ENCODE measurements at places on chromosomes 1 and 21.

DNA sequence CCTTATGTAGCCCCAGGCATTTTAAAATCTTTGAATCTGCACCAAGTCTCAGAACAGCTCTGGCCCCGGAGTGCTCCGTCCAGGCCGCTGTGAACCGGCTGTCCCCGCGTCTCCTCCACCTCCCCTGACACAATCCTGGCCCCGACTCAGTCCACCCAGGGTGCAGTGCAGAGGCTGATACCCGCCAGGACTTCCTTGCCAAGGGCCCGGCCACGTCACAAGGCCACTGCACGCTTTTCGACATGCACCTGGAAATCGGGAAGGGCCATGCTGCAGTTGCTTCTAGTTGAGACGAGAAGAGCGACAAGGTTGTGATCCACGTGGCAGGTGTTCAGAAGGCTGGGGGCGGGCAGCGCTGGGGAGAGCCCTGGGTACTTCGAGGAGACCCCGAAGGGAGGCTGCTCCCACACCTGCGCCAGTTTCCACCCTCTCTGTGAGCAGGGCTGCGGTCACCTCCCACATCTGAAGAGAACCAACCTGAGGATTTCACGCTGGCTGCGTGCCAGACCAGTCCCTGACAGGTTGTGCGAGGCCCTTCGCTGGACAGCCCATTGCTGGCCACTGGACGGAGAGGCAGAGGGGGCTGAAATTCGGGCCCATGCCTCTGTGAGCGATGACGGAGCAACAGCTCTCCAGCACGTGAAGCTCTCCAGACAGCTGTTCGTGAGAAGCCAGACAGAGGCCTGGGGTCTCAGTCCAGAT is 6.7 kb downstream of the VWA1 start:
- no peak for DNase-seq

DNA sequence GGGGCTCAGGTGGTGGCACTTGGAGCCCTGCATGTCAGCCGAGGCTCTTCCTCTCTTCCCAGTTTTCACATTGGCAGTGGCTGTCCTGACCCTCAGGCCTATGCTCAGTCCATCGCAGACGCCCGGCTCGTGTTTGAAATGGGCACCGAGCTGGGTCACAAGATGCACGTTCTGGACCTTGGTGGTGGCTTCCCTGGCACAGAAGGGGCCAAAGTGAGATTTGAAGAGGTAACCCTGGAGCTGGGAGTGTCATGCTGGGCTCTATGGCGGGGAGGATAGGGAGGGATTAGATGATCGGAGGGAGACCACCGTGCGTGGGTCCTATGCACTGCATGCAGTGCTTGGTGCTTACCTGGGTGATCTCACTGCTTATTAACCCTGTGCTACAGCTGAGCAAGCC is 13.5 kb downstream of the AZIN2 start:
- no peak for DNase-seq

GRCh38 chr1:221845650-221846371 is 103.9 kb upstream of the DUSP10 start:
- DNase-seq: no peak

- DNase-seq: no peak
These were observed 2.8 kb upstream of the GPR153 start for GRCh38 chr1:6263716-6264115.

- no peak for DNase-seq
These were observed 116.0 kb downstream of the ASTN1 start for GRCh38 chr1:177048314-177049069.

DNA sequence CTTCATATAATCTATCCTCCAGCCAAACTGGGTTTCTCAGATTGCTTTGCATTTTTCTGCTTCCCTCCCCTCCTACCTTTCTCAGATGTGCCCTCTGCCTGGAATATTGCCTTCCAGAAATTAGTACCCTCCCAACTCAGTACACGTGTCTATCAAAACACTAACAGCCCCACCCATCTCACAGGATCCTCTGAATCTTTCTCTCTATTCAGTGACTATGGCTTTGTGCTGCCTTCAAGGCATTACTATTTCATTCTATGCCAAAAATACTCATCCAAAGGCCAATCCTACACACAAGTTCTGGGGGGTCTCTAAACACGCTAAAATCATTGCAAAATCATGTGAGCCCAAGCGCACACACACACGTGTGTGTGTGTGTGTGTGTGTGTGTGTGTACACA is 58.4 kb downstream of the ZNF281 start:
- no peak for DNase-seq

DNA sequence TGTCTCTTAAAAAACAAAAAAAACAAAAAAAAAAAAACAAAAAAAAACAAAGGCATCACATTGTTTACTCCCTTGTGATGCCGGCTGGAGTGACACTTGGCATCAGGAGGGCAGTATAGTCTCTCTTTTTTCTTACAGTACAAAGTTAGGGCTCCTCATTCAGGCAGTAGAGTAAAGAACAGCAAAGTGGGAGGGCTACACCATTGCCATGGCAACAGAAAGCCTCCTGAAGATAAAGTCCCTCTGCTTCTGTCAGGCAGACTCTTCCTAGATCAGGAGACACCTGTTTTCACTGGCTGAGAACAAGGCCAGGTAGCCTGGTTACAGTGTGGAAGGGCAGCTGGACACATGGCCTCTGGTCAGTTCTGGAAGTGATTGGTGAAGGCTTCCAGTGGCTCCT is 41.3 kb upstream of the RAB3GAP2 start:
- DNase-seq: no peak

DNA sequence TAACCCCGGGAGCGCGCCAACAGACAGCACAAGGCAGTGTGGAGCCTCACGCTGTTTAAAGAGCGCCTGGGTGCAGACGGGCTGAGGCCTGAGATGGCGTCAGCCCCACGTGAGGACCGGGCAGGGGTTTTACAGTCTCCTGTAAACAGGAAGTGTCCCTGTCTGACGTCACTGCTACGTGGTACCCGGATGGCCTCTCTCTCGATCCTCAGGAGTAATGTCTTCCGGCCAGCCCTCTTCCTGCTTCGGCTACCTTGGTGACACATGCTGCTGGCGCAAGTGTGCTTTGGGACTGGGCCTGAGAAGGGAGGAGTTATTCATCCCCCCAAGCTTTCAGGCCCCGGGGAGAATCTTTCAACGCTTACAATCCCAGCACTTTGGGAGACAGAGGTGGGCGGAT is 41.2 kb downstream of the CNST start:
- no peak for DNase-seq

DNA sequence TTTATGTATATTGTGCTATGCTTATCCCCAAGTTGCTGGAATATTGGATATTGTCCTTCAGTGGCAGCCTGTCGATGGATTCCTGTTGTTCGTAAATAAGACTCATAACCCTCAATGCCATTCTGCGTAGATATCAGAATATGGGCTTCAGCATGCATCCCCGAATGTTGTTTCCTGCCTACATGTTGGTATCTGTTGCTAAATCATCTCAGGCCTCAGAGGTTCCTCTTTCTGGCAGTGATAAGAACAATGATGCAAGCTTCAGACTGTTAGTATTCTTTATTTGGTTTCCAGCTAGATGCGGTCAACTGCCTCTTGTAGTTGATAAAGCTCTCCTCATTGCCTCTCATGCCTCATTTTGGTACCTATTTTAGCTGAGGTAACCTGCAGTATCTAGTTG is 2082.6 kb downstream of the MRPL39 start:
- DNase-seq: no peak

GRCh38 chr1:145716641-145717345 is 2.5 kb upstream of the CD160 start:
- DNase-seq: no peak

GRCh38 chr1:201145816-201146215 is 8.5 kb downstream of the TMEM9 start:
- no peak for DNase-seq

GRCh38 chr1:203765029-203765837 is at the start of gene LAX1:
Gene LAX1 (plus strand): TSS chr1:203765183. CDS start chr1:203765566, 383 bp downstream.
- DNase-seq: no peak

DNA sequence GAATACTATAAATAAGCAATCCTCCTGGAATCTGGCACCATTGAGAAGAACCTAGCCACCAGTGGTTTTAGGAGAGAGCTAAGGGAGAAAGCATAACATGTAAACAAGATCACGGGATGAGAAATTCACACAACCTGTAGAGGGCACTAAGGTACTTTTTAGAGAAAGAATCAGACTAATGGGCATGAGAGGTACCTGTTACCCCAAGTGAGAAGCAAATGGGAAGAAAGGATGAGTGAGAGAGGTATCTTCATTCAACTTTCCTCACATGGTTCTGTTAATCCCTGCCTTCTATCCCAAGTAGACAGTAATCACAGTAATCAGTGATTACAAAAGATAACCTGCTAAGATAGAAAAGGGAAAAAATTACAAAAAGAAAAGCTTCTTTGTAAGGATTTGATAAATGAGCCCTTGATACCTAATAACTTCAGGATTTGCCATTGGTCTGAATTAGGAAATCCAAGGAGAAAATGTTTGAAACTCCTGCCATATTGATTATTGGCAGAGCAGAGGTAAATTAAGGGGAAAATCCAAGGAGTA is 251.1 kb upstream of the ADGRL2 start:
- peak; percentile 41 for DNase-seq

DNA sequence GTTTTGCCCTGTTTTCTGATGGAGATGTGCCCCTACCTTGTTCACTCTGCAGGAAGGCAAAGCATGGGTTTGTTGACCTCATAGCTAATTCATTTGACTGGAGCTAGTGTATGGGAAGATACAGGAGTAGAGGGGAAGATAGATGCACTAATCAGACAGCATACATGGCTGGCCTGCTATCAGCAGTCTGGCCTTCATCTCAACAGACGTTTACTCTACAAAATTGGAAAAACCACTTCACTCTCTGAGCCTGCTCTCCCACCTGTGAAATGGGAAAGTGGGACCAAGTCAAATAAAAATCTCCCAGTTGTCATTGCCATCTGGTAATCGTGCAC is 235.2 kb upstream of the RAB4A start:
- DNase-seq: no peak

GRCh38 chr1:110631836-110632620 is 25.9 kb upstream of the KCNA2 start:
- DNase-seq: no peak

- DNase-seq: no peak
These were observed 357.2 kb downstream of the RGS7 start for GRCh38 chr1:240999826-241000225.

DNA sequence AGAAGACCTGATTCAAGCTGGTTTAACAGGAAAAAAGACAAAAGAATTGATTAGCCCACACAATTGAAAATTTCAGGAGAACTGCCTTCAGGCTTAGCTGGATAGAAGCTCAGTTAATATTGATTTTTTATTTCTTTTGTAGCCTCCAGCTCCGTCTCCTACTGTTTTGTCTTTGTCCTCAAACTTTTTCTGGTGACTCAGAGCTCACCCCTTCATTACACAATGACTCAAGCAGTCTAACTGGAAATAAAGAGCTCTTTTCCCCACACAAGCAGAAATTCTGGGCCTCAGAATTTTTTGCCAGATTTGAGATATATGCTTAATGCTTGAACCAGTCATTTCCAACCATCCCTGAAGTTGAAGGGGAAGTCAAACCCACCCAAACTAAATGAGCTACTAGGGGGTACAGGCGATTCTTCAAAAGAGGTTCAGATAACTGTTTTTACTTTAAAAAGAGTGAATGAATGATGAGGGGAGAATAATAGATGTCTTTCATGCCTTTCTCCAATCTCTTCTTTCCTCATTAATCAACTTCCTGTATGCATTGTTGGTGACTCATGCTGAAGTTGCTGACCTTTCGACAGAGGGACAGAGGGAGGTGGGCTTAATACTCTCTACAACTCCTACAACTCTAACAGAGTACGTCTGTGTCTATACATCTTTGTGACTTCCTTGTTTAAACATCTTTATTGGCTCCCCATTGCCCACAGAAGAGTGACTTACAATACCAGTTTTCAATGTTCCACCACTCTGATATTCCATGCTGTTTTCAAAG is 6.2 kb upstream of the ACP6 start:
- DNase-seq: no peak

DNA sequence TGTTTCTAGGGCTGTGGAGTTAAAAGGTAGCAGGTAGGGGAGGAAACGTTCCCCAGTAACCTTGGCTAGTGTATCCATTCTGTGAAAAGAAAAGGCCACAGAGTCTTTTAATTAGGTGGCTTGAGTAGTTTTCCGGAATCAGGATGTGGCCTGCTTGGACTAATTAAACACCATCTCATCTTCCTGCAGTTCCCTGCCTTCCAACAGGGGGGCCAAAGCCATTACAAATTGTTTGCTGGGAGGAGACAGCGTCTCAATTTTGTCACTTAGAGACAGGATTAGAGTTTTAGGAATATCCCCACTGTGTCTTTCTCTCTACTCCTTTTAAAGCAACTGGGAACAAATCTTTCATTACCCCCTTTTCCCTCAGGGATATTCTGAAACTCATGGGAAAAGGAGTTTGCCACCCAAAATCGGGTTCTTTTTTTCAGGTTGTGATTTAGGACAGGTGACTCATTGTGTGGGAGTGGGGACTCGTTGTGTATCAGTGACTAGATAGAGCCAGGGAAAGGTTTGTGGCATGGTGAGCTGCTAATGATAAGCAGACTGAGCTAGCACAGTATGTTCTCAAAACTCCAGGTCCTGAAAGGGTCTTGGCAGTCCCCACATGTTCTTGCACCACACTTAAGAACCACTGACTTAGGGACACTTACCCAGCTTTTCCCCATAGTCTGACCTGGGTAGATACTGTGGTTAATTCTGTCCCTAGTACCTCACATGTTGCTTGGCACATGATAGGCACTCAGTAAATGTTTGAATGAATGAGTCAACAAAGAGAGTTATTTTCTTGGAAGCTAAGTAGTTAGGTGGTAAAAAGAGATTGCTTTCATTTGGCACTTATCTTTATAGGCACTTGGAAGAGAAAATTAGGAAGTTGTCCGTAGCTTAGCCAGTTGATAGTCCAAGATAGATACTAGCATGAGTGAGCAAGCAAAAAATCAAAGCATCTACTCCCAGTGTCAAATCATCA is 22.5 kb downstream of the INTS3 start:
- DNase-seq: no peak

GRCh38 chr1:228198977-228199590 is 8.8 kb upstream of the OBSCN start:
- DNase-seq: no peak

- peak; percentile 62 for DNase-seq
These were observed 189.8 kb downstream of the RGS7 start for GRCh38 chr1:241167121-241167630.

GRCh38 chr1:78716186-78716585 is 66.6 kb downstream of the IFI44 start:
- no peak for DNase-seq

DNA sequence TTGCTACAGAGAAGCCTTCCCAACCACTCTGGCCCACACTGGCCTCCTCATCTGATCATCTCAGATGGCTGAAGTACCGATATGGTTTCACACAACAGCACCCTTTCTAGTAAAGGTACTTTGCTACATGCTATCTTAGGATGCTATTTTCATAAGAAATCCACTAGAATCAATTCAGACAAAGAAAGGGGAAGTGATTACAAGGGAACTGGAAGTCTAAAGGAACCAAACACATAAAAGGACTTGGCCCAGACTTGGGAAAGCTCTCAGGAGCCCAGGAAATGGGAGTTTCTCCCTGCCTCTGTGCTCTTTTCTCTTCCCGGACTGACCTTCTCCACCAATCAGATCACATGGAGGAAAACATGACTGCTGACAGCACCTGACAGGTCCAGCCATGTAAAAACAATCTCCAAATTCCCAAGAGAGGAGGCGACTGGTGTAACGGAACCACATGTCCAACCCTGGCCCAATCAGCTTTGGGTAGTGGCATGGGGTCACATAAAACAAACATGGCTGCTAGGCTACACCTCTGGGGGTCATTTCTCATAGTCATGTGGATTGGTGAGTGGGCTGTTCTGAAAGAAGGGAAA is 12.7 kb upstream of the FOXE3 start:
- DNase-seq: no peak

- no peak for DNase-seq
These were observed 4.9 kb downstream of the VWA1 start for GRCh38 chr1:1440262-1441001.
